Bronchial epithelial cell (primary cell): ENCODE measurements at places on chromosomes 5 and 9.

GRCh38 chr5:103744159-103744558 is 181.6 kb upstream of the NUDT12 start:
- DNase-seq: peak; percentile 18

DNA sequence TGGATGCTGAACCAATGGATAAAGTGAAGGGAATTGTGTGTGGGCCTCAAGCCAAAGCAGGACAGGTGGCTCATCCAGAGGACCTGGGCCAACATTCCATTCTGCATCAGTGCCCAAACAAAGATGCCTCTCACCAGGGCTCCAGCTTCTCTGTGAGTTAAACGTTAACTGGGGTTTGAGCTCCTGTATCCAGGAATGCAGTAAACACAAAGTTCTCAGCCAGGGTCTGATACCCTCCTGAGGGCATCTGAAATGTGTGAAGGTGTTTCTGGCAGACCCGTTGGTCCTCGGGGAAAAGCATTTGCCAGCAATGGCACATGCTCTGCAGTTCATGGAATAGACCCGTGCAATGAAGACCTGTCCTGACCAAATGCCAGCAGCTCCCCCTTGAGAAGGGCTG is 33.9 kb upstream of the AOPEP start:
- DNase-seq: no peak

DNA sequence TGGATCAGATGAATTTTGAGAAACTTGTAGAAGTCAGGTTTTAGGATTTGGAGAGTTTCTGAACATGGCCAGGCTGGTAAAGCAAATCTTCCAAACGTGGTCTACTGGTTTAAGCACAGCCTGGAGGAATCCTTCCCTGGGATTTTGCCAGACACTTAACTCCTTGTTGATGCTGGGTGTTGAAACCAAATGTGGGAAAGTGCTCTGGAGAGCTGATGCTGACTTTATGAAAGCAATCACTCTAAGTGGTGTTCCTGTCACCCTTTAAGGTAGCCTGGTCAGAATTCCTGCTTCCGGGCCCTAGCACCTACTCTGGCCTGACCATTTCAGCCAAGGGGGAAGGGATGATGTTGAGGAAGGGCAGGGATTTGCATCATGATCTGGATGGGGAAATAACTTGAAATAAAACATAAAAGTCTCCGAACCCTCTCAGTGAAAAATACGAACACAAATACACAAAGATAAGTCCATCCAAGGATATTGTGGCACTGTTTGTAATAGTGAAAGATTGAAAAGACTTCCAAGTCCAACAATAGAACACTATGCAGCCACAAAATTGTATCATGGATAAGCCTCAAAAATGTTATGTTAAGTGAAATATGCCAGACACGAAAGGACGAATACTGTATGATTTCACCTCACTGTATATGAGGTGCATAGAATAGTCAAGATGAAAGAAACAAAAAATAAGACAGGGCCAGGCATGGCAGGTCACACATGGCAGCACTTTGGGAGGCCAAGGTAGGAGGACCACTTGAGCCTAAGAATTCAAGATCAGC is 57.7 kb downstream of the PDE6A start:
- no peak for DNase-seq

DNA sequence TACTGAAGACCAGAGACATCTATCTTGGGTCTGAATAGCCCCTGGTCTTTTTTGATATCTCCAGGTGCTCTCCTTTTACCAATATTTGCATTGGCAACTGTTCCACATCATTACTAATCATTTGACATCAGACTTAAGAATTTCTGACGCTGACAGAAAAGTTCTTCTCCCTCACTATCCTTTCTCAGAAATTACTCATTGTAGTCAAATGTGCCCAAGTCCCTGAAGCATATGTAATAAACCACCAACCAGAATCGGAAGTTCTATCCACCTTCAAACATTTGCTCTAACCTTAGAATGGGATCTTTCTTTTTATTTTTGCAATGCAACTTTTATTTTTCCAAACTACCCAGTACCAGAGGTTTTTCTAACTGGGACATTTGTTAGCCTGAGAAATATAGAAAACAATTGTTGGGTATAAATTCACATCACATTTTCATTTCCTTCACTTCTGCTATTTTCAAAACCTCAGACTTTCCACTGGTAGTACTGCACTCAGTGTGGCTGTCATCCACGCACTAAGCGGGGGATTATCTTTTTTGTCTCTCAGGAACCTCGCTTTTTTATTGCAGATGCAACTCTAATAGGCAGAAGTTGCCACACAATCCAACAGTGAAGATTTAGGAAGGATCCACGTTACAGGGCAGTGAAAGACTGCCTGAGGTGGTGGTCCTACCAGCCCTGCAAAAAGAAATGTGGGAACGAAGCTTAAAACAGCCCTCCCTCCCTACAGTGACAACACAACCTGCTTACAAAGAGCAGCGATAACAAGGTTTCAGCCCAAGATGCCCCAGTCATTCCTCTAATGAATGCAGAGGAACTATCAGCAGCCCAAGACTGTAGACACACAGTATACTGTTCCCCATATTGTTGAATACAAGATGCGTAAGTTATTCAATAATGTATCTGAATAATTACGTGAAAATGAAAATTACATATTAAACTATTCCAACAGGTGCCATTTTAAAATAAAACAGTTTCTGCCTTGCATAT is 201.2 kb downstream of the EBF1 start:
- DNase-seq: no peak

GRCh38 chr9:109448223-109448622 is 49.9 kb downstream of the PTPN3 start:
- DNase-seq: peak; percentile 74

- peak; percentile 39 for DNase-seq
Measured at GRCh38 chr5:175800656-175801081, 70.7 kb upstream of the CPLX2 start.

DNA sequence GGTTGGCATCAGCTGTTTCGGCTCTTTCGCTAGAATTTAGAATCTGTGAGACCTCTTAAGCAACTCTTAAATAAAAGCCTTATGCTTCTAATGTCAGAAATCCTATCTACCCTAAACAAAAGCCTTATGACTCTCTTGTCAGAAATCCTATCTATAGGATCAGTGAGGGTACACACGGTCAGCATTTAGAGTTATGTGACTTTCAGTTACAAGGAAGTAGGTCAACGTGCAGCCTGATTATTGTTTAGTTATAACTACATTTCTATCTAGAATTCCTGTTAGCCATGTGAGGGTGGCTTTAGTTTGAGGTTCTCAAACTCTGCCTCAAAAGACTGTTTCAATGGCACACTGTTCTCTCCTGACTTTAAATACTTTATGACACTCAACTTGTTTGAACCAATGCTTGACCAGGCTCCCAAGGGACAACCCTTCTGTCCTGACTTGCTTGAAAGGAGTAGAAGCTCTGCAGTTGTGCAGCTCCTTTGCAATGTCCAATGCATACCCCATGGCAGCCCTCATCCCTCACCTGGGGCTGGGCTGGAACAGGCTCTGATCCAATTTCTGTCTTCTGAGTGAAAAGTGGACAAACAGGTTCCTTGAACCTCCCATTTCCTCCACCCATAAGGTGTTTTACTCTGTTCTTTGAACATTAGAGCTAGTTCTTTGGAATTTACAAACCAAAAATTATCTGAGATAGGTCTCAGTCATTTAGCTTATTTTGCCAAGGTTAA is 251.6 kb upstream of the PIK3R1 start:
- DNase-seq: peak; percentile 60

GRCh38 chr5:122130152-122130551 is 806 bp downstream of the ZNF474 start:
- DNase-seq: no peak

DNA sequence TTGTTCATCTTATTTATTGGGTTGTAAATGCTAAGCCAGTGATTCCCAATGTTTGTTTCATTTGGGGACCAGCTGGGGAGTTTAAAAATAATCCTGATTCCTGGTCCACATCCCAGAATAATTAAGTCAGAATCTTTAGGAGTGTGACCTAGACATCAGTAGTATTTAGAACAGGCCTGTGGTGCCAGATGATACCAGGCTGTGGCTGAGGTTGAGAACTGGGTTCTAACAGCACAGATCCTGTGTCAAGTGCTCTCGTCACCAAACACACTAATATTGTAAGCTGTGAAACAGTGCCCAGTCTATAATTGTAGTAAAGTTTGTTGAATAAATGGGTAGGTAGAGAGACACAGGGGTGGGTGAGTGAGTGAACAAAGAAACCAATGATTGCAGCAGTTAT is 172.1 kb upstream of the PPP1R2B start:
- no peak for DNase-seq

GRCh38 chr9:79257228-79257781 is 314.5 kb upstream of the TLE4 start:
- DNase-seq: no peak

DNA sequence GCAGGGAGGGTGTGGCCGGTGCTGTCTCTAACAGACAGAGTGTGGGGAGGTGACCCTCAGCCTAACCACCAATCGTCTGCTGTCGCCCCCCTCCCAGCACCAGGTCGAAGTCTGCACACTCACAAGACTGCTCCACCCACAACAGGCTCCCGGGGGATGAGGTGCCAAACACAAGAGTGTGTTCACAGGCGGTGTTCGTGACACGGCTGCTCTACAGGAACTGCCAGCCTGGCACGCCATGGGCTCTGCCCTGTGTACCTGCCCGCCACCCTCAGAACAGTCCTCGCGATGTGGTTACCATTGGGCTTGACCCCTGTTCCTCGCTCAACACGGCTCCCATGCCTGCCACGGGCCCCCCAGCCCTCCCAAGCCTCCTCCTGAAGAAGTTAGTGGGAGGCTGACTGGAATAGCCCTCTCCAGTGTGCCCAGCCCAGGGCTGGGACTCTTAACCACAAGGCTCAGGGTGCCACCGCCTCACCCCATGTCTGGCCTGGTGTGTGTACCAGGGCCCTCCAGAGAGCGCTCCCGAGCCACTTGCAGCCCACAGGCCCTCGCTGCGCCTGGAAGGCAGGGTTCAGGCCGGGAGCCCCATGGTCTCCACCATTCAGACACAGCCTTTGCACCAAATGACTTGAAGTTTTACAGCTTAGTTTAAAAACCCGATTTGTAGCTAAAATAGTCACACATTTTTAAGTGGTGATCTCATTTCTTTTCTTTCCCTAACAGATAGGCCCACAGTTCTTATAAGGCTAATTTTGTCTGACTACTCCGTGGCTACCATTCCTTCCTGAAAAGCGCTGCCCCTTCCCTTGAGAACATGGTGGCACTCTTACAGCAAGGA is 102.5 kb downstream of the CAMSAP1 start:
- DNase-seq: no peak

DNA sequence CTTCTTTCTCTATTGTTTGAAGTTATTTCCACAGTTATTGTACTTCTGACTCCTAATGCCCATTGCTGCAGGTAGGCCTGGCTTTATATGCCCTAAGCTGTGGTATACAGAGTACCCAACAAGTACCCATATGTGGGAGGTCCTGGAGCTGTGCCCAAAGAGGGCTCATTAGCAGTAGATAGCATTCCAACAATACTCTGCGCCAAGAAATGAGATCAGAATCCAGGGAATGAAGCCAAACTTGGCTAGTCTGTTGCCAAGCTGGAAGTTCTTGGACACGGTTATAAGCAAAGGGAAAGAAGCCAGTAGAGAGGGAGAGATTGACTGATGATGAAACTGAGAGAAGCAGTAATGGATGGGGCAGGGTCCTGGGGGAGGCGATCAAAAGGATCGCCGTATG is 29.7 kb upstream of the FAM169A start:
- DNase-seq: peak; percentile 73

DNA sequence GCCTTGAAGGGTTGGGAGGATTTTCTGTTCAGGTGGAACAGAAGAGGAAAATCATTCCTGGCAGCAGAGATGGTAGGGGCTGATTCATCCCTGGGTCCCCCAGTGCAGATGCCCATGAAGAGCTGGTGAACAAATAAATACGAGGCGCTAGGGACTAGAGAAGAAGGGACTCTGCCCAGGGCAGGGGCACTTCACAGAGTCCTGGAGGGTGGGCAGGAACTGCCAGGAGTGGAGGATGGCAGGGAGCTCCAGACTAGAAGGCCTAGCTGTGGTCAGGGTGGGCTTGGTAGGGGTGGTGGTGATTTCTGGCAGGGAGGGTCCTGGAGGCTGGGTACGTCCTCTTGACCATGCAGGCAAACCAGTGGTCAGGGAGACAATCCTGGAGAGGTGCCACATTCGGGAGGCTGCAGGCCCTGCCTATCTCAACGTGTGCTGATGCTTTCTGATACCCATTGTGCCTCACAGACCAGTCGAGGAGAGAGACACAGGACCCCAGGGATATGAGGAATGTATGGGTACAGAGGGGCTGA is 69.9 kb downstream of the CRB2 start:
- DNase-seq: no peak

GRCh38 chr5:110969502-110969901 is 102.0 kb upstream of the TSLP start:
- DNase-seq: peak; percentile 61

- peak; percentile 38 for DNase-seq
Measured at GRCh38 chr9:114662081-114662989, 4.7 kb upstream of the TEX53 start.

DNA sequence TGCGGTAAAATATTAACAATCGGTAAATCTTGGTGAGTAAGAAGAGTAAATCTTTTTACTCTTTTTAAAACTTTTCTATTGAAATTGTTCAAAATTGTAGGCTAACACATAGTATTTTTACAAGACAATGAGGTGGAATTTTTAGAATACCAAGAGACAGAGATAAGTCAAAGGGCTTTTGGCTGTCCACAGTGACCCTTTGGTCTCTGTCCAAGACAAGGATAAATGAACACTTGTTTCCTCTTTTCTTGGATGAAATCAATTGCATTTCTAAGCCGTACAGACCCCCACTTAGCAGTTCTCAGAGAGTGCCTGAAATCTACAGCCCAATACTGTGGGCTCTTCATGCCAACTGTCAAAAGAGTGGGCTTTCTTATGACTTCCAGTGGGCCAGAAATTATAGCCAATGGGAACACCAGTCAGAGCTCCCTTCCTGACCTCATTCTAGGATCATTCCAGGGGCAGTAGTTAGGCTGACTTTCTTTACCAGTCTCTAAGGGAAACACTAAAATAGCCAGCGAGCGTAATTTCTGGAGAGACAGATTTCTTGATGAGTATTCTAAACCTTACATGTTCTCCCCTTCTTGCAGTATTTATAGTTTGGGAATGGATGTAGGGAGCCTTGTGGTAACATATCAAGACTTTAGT is 74.1 kb downstream of the GALNT10 start:
- no peak for DNase-seq

DNA sequence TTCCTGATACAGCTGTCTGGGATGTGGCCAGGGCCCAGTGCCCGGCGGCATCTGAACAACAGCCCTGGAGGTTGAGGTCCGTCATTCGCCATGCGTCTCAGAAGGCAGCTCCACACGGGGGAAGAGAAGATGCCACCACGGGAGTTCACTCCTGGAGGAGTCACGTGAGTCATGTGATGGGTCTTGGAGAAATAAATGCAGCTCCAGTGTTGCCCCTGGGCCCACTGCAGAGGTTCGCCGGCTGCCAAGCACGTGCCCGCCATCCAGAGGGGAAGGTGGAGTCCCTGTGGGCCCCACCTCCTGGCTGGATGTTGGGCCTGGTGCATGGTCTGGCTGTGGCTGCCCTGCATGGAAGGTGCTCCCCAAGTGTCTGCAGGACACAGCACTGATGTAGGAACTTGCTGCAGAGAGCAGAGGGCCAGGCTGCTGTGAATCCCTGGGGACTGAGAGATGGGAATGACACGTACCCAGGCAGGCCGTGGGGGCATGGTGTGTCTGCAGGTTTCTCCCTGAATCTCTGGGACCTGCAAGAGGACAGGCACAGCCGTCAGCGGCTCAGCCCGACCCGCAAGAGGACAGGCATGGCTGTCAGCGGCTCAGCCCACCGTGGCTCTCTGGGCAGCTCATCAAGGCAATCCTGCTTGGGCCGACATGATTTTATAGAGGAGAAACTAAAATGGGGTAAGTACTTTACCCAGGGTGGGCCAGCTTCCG is 418.3 kb upstream of the IRX4 start:
- no peak for DNase-seq
